ENCODE measurements at places on chromosomes 1 and 21.

GRCh38 chr21:37849506-37850102, 66.7 kb downstream of the KCNJ6 start:
- no peak for DNase-seq

GRCh38 chr1:198788561-198789064, 149.8 kb downstream of the PTPRC start:
- peak; percentile 3 for DNase-seq

DNA sequence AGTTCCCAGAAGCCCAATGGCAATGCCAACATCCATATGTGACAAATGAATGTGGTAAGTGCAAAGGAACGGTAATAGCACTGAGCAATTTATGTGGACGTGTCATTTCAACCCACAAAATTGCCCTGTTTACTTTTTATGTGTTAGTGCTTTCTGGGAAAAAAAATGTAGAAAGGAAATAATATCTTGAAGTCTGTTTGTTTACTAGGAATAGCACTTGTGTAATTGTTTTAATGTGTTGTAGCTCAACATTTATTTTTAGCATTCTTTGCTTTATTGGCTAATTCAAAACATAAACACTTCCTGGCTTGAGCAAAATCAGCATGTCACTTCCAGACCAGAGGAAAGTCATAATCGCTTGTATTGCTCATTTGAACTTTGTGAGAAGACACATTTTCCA, 224.8 kb upstream of the KCNK2 start:
- no peak for DNase-seq

GRCh38 chr1:183694755-183695154, 41.6 kb upstream of the APOBEC4 start:
- DNase-seq: no peak

GRCh38 chr1:29245876-29246275, 9.6 kb downstream of the PTPRU start:
- DNase-seq: no peak

GRCh38 chr1:1110561-1110971, 5.3 kb downstream of the C1orf159 start:
- DNase-seq: no peak

DNA sequence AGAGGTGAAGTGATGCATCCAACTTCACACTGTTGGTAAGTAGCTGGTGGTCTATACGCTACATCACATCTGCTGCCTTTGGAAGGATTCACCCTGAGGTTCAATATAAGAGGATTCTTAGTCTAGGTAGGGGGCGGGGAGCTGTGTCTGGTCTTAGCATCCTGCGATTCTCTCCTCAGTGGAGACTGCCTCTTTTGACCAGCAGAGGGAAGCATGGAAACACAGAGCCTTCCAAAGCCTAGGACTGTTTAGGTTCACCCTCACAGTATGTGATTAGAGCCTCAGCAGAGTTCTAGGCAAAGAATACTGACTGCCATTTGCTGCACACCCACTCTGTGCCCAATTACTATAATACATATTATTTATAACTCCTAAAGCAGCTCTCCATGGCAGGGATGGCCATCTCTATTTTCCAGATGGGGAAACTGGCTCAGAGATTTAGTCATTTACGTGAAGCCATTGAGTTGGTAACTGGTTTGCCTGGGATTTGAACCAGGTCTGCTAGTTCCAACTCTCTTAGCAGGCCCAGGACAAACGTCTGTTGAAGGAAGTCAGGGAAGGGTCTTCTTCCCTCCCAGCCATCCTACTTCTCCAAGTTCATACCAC, 28.9 kb upstream of the EFCAB14 start:
- DNase-seq: no peak

- no peak for DNase-seq
These were observed 35.9 kb downstream of the CSF1 start for GRCh38 chr1:109946511-109946910.

DNA sequence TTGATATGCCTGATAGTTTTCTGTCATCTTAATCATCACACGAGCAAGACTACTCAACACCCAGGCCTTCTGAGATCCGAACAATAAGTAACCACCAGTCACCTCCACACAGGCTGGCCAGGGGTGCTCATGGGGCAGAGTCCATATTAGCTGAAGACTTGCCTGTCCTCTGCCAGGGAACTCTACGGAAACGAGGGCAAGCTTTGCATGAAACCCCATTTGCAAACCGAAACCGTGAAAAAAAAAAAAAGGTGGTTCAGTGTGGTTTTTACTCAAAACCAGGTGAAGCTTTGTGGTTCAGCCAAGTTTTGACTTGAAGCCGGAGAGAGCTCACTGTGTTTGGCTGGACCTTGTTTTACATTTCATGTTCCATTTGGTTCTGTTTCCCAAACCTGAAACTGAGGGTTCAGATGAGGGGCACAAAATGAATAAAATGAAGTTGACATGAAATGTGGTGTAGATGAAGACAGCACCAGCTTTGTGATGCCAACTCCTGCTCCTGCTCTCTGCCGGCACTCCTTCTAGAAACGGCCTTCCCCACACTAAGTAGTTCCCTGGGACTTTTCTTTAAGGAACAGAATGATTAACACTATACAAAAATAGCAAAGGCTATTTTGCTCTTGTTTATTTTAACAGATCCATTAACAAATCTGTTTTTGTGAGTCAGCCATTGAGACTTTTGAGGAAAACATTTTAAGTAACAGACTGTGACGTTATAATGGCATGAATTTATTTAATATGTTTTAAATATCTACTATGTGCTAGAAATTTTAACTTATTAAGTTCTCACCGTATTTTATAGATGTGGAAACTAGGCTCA, 74.7 kb downstream of the RUNX1 start:
- peak; percentile 49 for DNase-seq

All from naive B cell (primary cell).